Neural crest cell (in vitro differentiated cells): ENCODE measurements at places on chromosomes 1 and 21. TPM values are rescaled to one million over a fixed set of nuclear protein-coding genes. Genes with fewer than 3 reads are reported as not detected.
A peak's percentile ranks its signal among the peaks of the same experiment; 100 is the strongest.

DNA sequence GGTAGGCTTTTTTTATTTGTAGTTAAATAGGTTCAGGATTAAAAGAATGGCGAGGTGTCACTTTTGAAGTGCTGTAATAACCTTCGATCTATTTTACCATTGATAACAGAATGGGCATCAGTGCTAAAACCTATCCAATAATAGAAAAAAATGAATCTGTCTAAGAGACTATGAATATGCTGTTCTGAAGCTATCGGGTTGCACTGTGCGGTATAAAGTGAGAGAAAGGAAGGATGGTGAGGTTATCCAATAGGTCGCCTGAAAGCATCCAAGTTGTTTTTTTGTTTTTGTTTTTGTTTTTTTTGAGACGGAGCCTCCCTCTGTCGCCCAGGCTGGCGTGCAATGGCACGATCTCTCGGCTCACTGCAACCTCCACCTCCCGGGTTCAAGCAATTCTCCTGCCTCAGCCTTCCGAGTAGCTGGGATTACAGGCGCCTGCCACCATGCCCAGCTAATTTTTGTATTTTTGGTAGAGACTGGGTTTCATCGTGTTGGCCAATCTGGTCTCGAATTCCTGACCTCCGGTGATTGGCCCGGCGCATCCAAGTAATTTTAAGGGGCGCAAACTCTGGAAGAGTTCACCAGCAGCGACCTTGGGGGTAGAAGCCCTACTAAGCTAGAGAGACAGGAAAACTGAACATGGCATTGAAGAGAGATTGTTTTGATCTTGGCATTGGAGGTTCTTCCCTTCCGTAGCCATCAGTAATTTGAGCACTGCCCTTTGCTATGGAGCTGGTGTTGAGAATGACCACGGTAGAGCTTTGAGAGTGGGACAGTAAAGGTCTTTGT is 8.7 kb upstream of the MDM4 start:
- peak overlapping the region; percentile 97 for H3K27ac ChIP-seq
- peaks cover 21% of the 10 kb centered on the region for H3K27me3 ChIP-seq
- H3K4me1 ChIP-seq, result peaks cover 35% of the 10 kb centered on the region
- H3K36me3 ChIP-seq, result peaks cover 12% of the 10 kb centered on the region

The DCST1 gene
- not detected in 2 replicates for total RNA-seq

- peaks cover 23% of the 10 kb centered on the region for H3K4me1 ChIP-seq
- H3K36me3 ChIP-seq, result no peaks in the 10 kb centered on the region
- peak overlapping the region; percentile 96 for H3K4me3 ChIP-seq
- no peak for DNase-seq
These were observed 1.1 kb downstream of the FALEC start for GRCh38 chr1:150516616-150517015.

The ZNF593OS gene
- total RNA-seq, result not detected in 2 replicates

The ANKRD34A gene
- 0.49 and 1.2 TPM in 2 replicates for total RNA-seq

DNA sequence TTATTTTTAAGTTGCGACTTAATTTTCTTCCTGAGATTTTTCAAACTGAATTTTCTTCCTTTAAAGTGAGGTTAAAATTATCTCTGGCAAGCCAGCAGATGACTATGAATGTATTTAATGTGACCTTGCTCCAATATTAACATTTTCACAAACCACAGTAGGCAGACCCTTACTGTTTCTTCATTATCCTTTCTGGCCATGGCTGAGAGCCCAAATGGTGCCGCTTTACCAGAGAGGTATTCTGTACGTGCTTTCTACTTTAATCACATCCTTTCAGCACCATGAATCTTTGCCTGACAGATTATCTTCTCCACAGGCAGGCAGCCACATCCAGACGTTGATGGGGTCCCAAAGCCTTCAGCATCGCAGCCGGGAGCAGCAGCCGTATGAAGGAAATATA is 129.6 kb downstream of the LRRC40 start:
- H3K4me3 ChIP-seq, result no peak overlapping the region
- H3K4me1 ChIP-seq, result peaks cover 13% of the 10 kb centered on the region
- H3K27ac ChIP-seq, result no peak overlapping the region
- H3K27me3 ChIP-seq, result peaks cover 6% of the 10 kb centered on the region
- no peak for DNase-seq

The CYP4A22 gene
- total RNA-seq, result not detected in 2 replicates

GRCh38 chr1:165539306-165539705 is 4.5 kb upstream of the LRRC52 start:
- H3K27ac ChIP-seq, result no peak overlapping the region
- DNase-seq, result no peak
- no peaks in the 10 kb centered on the region for H3K27me3 ChIP-seq
- H3K4me3 ChIP-seq, result no peak overlapping the region

- no peaks in the 10 kb centered on the region for H3K27me3 ChIP-seq
- peaks cover 15% of the 10 kb centered on the region for H3K4me1 ChIP-seq
- H3K27ac ChIP-seq, result no peak overlapping the region
- no peak overlapping the region for H3K4me3 ChIP-seq
These were observed 499.2 kb downstream of the SETD4 start for GRCh38 chr21:35561116-35561515.

The NCMAP gene
- total RNA-seq, result not detected in 2 replicates

The BGLAP gene
- total RNA-seq, result 2.5 and 3.0 TPM in 2 replicates

DNA sequence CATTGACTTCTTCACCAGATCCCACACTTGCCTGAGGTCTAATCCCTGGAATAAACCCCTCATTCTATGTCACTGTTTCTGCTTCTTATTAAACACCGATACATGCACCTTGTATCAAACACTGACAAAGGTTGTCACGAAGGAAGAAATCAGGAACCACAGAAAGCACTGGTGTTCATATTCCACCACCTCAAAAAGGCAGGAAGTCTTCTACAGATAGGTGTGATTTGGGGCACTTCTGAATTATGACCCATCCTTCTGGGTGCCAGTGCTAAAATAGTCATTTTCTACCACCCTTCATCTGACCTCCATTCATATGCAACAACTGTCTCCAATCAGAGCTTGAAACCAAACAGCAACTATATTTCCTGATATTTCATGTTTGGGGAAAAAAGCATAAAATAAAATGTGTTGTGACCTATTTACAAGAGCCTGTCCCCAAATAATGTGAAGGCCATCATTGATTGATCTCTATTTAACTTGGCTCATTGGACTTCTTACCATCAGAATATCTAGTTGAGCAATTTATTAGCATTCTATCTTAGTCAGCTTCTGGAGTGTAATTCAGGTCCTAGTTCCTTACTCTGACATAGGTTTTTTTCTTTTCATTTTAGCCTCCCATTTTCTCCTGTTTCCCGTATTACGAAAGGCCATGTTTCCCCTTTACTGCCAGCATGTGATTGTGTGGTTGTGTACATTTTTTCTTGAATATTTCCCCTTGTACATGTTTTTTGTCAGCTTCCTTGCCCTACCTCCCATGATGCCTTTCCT is 43.1 kb downstream of the DUSP10 start:
- no peaks in the 10 kb centered on the region for H3K4me1 ChIP-seq
- no peak for DNase-seq

GRCh38 chr1:203519053-203519840 is 25.3 kb downstream of the OPTC start:
- H3K27ac ChIP-seq, result no peak overlapping the region
- no peak for DNase-seq
- no peaks in the 10 kb centered on the region for H3K27me3 ChIP-seq
- H3K4me3 ChIP-seq, result no peak overlapping the region

- H3K36me3 ChIP-seq, result no peaks in the 10 kb centered on the region
- no peak overlapping the region for H3K27ac ChIP-seq
- H3K4me3 ChIP-seq, result no peak overlapping the region
- no peak for DNase-seq
These were observed 39.5 kb downstream of the XCL2 start for GRCh38 chr1:168504064-168504837.

The LY9 gene
- not detected in 2 replicates for total RNA-seq

DNA sequence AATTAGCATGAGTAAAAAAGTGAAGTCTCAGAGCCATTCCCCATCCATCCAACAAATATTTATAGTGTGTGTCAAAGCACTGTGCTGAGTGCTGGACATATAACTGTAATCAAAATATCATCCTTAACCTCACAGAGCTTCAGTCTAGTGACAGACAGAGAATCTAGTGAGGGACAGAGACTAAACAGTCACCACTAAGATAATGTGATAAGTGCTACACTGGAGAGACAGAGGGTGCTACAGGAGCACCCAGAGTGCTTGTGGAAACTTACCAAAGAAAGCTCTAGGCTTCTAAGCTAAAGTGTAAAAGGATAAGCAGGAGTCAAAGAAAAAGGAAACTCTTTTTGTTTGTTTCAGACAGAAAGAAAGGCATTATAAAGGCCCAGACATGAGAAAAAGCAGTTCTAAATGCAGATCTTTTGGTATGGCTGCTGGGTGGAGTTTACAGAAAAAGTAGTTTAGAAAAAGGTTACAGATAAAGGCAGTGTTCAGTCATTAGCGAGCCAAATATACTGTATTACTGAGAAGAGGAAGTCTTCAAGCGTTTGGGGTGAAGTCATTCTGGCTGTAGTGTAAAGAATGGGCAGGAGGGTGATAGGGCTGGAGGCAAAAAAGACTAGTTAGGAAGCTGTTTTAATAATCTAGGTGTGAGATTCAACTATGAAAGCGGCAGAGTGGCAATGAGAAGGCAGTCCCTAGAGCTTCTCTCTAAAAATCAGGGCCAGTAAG is 83.8 kb downstream of the SCMH1 start:
- no peak for DNase-seq
- H3K4me1 ChIP-seq, result no peaks in the 10 kb centered on the region
- H3K27ac ChIP-seq, result no peak overlapping the region
- H3K36me3 ChIP-seq, result no peaks in the 10 kb centered on the region
- H3K27me3 ChIP-seq, result no peaks in the 10 kb centered on the region
- no peak overlapping the region for H3K4me3 ChIP-seq

The DPH5 gene
- 69.4 and 72.1 TPM in 2 replicates for total RNA-seq

The SMAP2 gene
- 25.4 and 26.3 TPM in 2 replicates for total RNA-seq

DNA sequence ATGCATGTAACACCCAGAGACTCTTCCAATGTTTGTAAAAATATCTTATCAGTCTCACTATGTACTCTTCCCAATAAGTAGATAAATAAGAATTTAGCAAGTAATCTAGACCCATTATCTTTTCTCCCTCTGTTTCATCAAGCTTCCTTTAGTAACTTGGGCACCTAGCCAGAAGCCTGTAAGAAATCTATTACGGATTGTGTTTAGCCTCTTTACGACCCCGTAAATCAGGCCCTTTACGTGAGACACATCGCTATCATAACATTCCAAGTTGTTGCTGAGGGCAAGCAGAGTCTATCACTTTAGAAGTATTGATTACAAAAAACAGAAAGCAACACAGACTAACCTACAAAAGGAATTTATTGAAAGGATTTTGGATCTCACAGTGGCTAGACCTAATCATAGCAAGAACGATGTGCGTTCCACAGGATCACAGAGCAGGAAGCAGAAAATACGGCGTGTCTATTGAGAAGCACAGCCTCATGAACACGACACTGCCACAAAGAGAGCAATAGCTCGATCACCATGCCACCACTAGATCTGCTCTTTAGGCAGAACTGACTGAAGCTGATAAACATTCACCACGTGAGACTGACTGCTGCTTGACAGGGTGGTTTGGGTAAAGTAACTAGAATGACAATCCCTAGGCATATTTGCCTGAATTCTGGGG is 922.1 kb downstream of the AMY1C start:
- DNase-seq, result no peak
- H3K27ac ChIP-seq, result no peak overlapping the region
- H3K4me3 ChIP-seq, result no peak overlapping the region
- no peaks in the 10 kb centered on the region for H3K27me3 ChIP-seq
- no peaks in the 10 kb centered on the region for H3K4me1 ChIP-seq

The OR2T2 gene
- not detected in 2 replicates for total RNA-seq

GRCh38 chr21:44415073-44416025 is 40.0 kb upstream of the LRRC3 start:
- no peak overlapping the region for H3K4me3 ChIP-seq
- no peak for DNase-seq
- no peaks in the 10 kb centered on the region for H3K4me1 ChIP-seq
- peaks cover 23% of the 10 kb centered on the region for H3K27me3 ChIP-seq
- peaks cover 8% of the 10 kb centered on the region for H3K36me3 ChIP-seq

- peak within 1 kb of the TSS; percentile 83 for H3K4me3 ChIP-seq
- peaks cover 11% of the 10 kb centered on the region for H3K4me1 ChIP-seq
- peak; percentile 34 for DNase-seq
- no peaks in the 10 kb centered on the region for H3K36me3 ChIP-seq
- H3K27ac ChIP-seq, result peak within 1 kb of the TSS; percentile 94
These were observed at the start of gene GSTM1 for GRCh38 chr1:109687641-109688499. Gene GSTM1 (plus strand): TSS chr1:109687817. CDS start chr1:109687874, 57 bp downstream.

GRCh38 chr1:64570267-64570855 is 100.4 kb downstream of the CACHD1 start:
- H3K4me3 ChIP-seq, result no peak overlapping the region
- no peaks in the 10 kb centered on the region for H3K36me3 ChIP-seq
- H3K27ac ChIP-seq, result no peak overlapping the region
- DNase-seq, result no peak
- H3K4me1 ChIP-seq, result peaks cover 45% of the 10 kb centered on the region

The FCGR2B gene
- total RNA-seq, result not detected in 2 replicates

GRCh38 chr1:92126088-92126487 is 45.9 kb downstream of the BTBD8 start:
- DNase-seq, result no peak
- H3K36me3 ChIP-seq, result no peaks in the 10 kb centered on the region
- H3K4me1 ChIP-seq, result peaks cover 6% of the 10 kb centered on the region
- H3K27me3 ChIP-seq, result no peaks in the 10 kb centered on the region

The HAO2 gene
- not detected in 2 replicates for total RNA-seq

DNA sequence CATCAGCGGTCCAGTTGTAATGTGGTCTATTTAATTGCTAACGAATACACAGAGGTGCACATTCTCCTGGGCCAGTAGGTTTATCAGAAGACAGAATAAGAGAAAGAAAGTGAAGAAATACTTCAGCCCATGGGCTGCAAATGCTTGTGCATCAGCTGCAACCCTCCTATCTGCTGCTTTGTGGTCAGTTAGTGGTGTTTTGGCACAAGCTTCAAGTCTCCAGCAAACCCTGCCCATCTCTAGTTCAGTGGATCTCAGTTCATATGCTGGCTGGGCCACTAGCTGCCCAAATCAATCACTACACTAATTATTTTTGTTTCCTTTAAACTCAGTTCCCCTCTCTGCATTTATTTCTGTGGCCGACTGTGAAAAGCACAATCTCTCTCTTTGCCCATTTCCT is 124.2 kb downstream of the KCNJ6 start:
- H3K4me3 ChIP-seq, result no peak overlapping the region
- DNase-seq, result no peak
- H3K27me3 ChIP-seq, result no peaks in the 10 kb centered on the region

The LCE2B gene
- total RNA-seq, result not detected in 2 replicates

DNA sequence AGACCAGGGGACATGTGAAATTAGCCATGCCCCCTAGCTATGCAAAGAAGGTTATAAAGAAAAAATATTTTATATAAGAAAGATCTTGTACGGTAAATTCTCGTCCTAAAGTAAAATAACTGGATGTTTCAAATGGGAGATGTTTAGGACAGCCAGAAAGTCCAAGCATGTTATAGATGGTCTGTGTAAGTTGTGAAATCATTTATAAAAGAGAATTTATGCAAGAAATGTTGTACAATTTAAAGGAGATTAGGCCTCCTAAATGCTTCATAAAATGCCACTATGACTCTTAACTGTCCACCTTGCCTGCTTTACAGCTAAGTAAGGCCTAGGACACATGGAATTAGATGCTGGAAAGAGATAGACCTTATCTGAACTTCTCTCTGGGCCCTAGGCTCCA is 118.1 kb upstream of the POGK start:
- H3K4me3 ChIP-seq, result no peak overlapping the region
- no peak for DNase-seq

GRCh38 chr1:207239874-207240273 is 81.6 kb upstream of the CD55 start:
- H3K4me3 ChIP-seq, result no peak overlapping the region
- no peak overlapping the region for H3K27ac ChIP-seq
- DNase-seq, result no peak
- H3K4me1 ChIP-seq, result peaks cover 3% of the 10 kb centered on the region

The PTCH2 gene
- total RNA-seq, result 1.4 and 2.0 TPM in 2 replicates

The SFN gene
- total RNA-seq, result 0.30 TPM in 1 of 2 replicates, not detected in the other
